Esophagus squamous epithelium (tissue), 5 donors: ENCODE measurements at places on chromosomes 11 and 22.
A peak's percentile ranks its signal among the peaks of the same experiment; 100 is the strongest.

GRCh38 chr11:92829121-92829520 lies 140.3 kb upstream of the MTNR1B start:
- H3K4me3 ChIP-seq: no peak overlapping the region
- H3K27ac ChIP-seq: no peak overlapping the region
- no peak for DNase-seq
- H3K36me3 ChIP-seq: no peaks in the 10 kb centered on the region

DNA sequence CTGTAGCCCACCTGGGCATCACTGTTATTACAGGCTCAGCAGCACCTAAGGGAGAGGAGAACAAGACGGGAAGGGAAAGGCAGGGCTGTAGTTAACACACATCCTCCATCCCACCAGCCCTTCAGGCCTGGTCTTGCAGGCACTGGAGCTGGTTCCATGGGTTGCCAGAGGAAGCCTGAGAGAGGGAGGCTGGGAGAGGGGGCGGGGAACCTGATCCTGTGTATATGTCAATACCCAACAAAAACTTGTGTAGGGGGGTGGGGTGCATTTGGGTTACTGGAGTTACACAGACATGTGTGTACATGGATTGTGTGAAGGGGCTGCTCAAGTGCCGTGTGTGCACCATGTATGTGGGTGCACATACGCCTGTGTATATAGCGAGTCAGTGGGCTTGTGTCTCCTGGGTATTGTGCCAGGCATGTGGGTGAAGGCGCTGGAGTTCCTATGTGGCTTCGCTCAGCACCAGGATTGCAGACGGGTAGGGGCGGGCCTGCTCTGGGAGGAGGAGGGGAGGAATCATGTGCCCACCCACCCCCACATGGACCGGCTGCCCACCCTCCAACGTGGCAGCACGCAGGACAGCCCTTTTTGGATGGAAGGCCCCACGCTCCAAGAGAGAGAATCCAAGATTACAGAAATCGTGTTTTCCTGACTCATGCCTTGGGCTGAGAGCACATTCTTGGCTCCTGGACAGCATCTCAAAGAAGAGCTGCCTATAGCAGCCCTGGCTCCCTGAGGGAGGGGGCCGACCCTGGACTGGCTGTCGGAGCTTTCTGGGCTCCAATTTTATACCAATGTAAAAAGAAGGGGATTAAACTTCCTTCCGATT lies 4.2 kb upstream of the SERPINH1 start:
- DNase-seq: no peak
- peaks cover 28% of the 10 kb centered on the region for H3K4me1 ChIP-seq
- peak overlapping the region; percentile 95 for H3K27ac ChIP-seq
- no peaks in the 10 kb centered on the region for H3K36me3 ChIP-seq

DNA sequence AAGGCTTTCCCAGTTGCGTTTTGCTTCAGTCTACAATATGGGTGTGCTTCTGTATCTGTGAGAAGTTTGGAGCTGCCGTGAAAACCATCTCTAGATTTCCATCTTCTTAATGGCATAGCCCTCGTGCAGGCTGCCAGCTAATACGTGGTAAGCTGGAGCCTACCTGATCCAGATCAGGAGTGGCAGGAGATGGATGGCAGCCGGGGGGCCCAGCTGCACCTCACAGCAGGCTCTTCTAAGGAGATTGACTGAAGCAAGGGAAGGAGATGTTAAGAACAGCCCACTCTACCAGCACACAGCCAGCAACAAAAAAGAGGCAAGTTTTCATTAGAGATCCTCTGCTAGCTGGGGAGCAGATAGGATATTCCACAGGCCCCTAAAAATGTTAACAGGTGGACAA lies 115.5 kb downstream of the MSANTD4 start:
- no peaks in the 10 kb centered on the region for H3K27me3 ChIP-seq
- no peak for DNase-seq
- no peak overlapping the region for H3K4me3 ChIP-seq
- H3K4me1 ChIP-seq: no peaks in the 10 kb centered on the region
- no peaks in the 10 kb centered on the region for H3K36me3 ChIP-seq

- no peaks in the 10 kb centered on the region for H3K36me3 ChIP-seq
- no peak for DNase-seq
- H3K27ac ChIP-seq: no peak overlapping the region
- H3K4me3 ChIP-seq: no peak overlapping the region
- no peaks in the 10 kb centered on the region for H3K27me3 ChIP-seq
Measured at GRCh38 chr11:12211331-12212065, 101.1 kb downstream of the MICAL2 start.

GRCh38 chr11:102783720-102784119 lies 3.3 kb upstream of the MMP10 start:
- DNase-seq: no peak
- no peaks in the 10 kb centered on the region for H3K27me3 ChIP-seq
- no peak overlapping the region for H3K4me3 ChIP-seq
- H3K36me3 ChIP-seq: no peaks in the 10 kb centered on the region

DNA sequence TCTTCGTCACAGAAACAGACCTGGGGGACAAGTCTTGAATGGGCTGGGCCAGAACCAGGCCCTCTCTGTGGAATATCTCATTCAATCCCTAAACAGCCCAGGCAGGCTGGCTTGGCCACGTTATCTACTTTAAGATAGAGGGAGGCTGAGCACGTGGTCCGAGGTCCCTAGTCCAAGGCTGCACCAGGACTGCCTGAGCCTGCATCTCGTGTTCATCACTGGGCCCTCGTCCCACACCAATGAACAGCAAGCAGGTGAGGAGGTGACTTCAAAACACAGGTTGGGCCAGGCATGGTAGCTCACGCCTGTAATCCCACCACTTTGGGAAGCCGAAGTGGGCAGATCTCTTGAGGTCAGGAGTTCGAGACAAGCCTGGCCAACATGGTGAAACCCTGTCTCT lies 20.3 kb upstream of the FGF3 start:
- no peak for DNase-seq
- no peaks in the 10 kb centered on the region for H3K4me1 ChIP-seq
- H3K36me3 ChIP-seq: no peaks in the 10 kb centered on the region
- no peak overlapping the region for H3K27ac ChIP-seq
- H3K4me3 ChIP-seq: no peak overlapping the region
- H3K27me3 ChIP-seq: no peaks in the 10 kb centered on the region

DNA sequence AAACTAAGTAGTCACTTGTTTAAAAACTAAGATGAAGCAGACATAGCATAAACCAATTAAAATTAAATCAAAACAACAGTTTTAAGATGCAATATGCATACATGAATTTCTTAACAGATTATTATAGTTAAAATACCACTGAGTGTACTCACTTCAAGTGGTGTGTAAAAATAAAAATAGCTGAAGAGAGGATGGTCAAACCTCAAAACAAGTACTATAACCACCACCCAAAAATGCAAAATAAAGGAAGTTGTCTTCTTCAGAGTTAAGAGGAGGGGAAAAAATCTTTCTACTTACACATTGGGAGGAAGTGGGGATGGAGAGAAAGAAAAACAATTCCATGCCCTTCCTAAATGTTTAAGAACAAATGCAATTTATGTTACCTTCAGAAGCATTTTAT lies 31.9 kb downstream of the RRAS2 start:
- no peak for DNase-seq
- H3K36me3 ChIP-seq: no peaks in the 10 kb centered on the region
- H3K27me3 ChIP-seq: no peaks in the 10 kb centered on the region

DNA sequence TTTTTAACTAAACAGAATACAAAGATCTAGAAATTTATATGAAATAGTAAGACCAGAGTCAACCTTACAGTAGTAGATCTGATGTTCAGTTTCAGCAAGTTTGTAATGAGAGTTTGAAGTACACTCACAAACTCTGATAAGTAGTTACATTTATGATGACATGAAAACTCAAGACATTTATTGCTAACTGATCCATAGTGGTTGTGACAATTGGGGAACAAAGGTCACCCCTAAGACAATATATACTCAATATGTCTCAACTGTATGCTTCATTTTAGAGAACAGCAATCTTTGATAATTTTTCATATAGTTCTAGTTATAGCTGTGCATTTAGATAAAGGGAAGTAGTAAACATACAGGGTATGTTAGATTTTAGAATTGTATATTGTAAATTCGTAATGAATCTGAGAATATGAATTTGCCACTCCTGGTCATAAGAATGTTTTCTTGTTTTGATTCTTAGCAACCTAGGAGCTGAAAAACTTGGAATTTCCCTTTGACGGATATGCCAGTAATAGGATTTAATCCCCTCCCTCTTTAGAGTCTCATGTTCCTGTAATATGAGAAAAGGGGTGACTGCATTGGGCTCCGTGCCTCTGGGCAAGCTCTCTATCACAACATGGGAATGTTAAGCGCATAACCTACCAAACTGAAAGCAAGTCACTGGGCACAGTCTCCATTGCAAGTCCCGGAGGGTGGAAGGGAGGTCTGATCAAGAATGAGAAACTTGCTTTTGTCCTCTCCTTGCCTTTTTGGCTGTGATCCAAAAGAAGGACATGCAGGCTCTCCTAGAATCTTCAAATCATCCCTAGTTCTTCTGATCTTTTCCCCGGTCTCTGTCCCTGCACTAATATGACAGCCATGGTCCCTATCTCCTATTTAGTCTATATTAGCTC lies 11.4 kb downstream of the OR10D3 start:
- no peaks in the 10 kb centered on the region for H3K27me3 ChIP-seq
- no peaks in the 10 kb centered on the region for H3K36me3 ChIP-seq
- no peaks in the 10 kb centered on the region for H3K4me1 ChIP-seq
- DNase-seq: no peak
